Calu3 (cell line): ENCODE measurements at places on chromosomes 11 and 22.
A peak's percentile ranks its signal among the peaks of the same experiment; 100 is the strongest.

DNA sequence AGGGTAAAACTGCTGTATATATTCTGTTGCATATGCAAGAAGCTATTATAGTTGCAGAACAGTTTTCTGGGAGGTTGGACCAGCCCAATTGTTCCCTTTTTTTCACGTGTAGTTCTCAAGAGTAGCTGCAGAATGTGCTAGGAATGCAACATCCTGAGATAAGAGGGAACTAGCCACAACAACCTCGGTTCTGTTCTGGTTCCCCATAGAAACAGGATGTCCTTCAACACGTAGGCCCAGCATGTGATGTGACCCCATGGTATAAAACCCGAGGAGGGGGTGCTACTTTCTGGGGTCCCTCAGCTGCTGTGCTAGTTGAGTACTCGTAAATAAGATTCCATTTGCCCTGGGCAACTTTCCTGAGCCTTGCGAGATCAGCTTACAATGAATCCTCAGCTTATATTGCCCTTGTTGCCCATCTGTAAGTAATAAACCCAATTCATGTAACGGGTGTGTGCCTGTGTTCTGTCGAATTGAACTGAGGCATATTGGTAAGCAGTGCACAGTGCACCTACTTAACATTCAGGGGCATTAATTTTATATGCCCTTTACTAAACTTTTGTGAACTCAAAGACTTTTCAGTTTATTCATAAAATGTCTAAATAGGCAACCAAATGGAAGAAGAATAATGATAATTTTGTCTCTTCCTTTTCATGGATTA lies 23.0 kb upstream of the TRAF6 start:
- no peak for DNase-seq

DNA sequence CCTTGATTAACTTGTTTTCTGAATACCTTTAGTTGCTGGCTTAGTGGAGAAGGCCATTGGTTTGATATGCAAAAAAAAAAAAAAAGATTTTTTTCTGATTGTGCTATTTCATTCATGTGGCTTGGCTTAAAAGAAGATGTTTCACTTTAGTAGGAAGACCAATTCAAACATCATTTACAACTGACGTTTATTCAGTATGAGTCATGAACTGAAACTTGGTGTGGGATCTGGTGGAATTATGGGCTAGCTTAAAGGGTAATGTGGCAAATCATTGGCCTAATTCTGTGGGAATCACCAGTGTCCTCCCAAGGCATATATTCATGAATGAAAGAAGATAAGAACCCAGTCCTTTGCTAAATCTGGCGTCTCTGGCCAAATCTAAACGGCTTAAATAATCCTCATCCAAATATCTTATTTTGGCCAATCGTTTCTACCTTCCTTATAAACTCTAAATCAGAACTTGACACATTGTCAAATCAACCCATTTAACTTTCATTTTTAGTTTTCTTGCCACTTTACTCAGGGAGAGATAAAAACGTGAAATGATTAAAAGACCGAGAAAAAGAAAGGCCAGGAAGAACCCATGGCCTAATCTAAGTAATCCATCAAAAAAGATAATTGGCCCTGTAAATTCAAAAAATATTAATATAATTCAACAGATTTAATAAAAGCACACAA lies 77.0 kb downstream of the DDIAS start:
- DNase-seq: no peak

DNA sequence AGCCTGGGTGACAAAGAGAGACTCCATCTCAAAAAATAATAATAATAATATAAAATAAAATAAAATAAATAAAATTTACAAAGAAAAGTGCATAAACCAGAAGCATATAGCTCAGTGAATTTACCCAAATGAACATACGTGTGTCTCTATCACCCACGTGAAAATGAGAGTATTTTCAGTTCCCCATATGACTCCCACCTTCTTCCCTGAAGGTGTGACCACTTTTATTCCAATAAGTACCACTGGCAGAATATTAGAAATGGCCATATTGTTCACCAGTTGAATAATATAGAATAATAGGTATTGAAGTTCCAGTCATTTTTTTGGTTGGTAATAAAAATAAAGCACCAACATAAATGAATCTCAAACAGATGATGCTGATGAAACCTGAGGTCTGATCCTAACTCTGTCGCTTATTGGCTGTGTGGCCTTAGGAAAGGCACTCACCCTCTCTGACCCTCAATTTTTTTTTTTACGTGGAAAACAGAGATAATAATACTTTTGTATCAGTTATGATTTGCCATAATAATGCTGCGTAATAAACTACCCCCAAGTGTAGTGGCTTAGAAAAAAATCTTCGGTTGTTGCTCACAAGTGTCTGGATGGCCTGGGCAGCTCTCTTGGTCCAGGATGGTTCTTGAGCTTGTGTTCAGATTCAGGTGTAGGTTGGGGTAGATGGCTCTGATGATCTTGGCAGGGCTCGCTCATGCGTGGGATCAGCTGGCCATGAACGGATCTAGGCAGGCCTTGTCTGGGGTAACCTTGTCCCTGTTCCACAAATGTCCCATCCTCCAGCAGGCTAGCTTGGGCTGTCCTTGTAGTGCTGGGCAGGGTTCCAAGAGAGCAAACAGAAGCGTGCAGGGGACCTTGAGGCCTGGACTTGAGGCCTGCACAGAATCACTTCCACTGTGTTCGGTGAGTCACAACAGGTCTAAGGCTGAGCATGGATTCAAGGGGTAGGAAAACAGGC lies 88.1 kb downstream of the MYO18B start:
- DNase-seq: no peak

DNA sequence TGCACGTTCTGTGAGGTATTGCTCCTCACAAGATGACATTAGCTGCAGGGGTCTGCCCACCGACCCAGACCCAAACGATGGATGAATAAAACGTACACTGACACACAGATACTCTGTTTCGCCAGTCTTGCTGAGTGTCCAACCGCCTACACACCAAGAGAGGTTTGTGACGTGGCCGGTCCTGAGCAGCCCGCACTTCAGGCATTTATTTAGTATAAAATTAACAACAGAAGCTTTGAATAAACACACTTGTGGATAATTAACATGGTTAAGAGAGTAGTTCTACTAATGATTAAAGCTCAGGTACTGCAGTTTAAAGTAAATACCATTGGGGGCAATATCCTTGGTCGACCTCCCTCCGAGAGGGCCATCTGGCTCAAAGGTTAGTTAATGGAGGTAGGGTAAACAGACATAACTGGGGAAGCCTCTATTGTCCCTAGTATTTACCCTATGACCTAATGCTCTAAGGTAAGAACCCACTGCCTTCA lies 75.7 kb downstream of the CCDC83 start:
- no peak for DNase-seq

DNA sequence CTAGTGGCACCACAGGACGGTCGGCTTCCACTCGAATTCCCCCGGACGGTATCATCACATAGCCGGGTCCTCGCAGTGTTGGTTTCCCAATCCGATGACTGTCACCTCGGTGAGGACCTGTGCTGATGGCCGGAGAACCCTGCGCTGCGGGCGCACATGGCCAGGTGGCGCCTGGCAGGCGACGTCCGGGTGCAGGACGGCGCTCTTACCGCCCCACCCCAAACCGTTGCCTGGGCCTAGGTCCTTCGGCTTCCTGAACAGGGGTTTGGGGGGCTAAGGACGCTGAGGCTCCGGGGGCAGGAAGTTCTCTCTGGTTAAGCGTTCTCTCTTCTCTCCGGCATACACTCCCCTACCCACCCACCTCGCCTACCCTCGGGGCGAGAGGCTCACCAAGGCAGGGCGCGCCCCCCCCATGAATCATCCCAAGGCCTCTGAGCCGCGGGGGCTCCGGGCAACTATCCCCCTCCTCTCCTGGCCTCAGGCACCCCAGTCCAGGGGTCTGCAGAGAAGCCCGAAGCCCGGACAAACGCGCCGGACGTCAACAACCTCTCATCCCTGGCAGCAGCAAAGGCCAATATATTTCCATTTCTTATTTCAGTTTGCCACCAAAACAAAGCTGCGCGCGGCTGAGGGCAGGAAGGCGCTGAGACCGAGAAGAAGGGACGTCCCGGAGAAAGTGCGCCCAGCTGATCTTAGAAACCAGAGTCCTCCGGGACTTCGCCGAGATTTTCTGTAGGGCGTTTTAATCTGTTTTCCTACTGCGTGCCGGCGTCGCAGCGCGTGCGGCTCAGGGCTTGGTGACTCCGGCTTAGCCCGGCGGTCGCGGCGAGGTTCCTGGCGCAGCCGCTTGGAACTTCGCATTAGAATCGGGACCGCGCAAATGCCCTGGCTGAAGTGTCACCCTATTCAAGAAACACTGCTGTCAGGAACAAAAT lies 5.6 kb downstream of the ALX4 start:
- no peak for DNase-seq

- DNase-seq: no peak
These were observed 50.3 kb downstream of the TBC1D22A start for GRCh38 chr22:46812788-46813187.

DNA sequence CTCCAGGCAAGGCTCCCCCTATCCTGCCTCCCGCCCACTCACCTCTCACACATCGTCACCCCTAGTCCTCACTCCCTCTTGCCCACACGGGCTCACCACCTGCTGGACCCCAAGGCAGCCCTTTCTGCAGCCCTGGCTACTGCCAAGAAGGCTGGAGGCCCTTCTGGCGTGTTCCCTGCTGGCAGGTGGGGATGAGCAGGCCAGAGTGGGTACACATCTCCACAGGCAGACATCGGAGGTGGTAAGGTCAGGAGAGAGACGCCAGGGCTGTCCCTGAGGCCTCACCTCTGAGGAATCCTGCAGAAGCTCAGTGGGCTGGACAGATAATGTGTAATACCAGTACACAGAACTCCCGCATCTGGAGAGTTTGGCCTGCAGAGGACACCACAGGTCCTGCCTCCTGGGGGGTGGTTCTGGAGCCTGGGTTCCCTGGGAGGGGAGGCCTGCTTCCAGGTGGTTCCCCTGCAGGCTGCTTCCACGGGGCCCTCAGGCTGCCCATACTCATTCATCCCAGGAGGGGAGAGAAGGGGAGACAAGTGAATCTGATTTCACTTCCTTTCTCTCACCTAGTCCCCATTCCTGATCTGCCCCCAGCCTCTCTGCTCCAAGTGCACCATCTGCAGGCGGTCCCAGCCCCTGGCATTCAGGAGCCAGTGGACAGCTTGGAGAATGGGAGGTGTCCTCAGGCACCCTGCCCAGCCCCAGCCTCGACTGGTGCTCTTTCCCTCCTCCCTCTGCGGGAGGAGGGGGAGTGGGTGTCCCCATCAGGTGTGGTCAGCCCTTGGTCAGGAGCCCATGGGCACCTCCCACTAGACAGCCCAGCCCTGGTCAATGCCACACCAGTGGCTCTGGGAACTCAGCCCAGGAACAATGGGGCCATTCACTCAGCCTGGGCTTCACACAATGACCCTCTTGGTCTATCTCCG lies 6.1 kb upstream of the CHST1 start:
- peak; percentile 75 for DNase-seq

- no peak for DNase-seq
These were observed 15.6 kb downstream of the ARAP1 start for GRCh38 chr11:72736452-72737069.

DNA sequence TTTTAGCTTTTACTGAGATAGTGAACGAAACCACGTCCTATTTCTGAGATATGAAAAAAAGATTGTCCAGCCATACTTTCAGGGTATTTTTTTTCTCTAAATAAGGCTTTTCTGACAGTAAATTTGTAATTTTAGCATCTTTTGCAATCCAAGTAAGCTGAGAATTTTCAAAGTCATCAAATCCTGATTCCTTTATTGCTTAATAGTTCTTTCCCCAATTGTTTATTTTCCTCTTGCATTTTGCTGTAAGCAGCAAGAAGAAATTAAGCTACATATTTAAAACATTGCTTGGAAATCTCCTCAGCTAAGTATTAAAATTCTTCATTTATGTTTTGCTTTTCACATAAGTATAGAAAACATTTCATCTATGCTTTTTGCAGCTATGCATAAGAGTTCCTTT lies 493.3 kb upstream of the CCDC179 start:
- no peak for DNase-seq

DNA sequence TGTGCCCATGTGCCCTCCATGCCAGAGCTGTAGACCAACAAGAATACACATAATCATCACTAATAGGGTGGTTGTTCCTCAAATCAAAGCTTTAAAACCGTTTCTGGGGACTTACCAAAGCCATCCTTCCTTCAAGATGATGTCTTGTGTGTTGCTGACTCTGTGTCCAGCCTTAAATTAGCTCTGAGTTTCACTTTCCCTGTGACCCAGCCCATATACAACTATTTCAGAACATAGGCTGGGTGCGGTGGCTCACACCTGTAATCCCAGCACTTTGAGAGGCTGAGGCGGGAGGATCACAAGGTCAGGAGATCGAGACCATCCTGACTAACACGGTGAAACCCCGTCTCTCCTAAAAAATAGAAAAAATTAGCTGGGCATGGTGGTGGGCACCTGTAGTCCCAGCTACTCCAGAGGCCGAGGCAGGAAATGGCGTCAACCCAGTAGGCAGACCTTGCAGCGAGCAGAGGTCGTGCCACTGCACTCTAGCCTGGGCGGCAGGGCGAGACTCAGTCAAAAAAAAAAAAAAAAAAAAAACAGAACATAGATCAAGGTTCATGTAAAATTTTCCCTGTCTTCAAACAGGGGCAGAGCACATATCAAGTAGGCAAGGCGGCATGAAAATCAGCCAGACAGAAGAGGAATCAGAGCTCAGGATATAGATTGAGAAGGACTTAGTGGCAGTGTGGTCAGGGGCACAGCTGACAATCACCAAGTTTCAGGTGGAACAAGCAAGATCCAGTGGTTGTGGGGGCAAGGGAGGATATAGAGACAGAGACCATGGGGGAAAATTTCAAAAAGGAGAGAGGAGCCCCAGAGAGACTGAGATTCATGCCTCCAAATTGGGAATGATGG lies at the start of gene PLAAT2:
TSS of gene PLAAT2 (minus strand) at position 179 of the 855 bp plus-strand sequence. CDS start at position 124, 55 bp downstream.
- DNase-seq: no peak

DNA sequence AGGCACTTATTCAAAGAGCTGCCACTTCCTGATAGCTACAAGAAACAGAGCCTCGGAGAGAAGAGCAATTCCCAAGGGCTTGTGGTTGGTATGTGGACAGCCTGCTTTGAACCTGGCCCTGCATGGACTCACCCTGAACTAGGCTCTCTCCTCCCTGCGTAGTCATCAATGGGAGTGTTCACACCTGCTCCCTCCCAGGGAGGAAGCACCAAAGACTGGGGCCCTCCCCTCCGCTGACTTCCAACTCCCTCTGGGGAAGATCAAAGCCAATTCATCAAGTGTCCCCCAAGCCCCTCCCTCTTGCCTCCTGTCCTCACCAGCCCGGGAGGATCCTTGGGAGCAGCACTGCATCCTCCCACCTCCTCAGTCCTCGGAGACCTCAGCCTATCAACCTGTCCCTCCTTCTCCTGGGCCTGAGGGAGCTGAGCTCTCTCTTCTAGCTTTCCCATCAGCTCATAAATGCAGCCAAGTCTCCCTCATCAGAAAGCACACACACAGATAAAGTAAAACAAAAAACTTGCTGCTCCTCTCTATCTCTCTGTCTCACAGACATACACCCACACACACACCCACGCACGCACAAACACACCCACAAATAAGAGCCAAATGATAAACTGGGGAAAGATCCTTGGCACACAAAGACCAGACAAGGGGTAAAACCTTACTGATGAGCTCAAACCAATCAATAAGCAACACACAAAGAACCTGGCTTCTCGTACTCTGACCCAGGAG lies 3.3 kb downstream of the A4GALT start:
- DNase-seq: no peak

GRCh38 chr11:46521961-46522681 lies 71.7 kb downstream of the AMBRA1 start:
- DNase-seq: no peak
